Naive thymus-derived CD8-positive, alpha-beta T cell (primary cell): ENCODE measurements at places on chromosomes 12 and 14.

DNA sequence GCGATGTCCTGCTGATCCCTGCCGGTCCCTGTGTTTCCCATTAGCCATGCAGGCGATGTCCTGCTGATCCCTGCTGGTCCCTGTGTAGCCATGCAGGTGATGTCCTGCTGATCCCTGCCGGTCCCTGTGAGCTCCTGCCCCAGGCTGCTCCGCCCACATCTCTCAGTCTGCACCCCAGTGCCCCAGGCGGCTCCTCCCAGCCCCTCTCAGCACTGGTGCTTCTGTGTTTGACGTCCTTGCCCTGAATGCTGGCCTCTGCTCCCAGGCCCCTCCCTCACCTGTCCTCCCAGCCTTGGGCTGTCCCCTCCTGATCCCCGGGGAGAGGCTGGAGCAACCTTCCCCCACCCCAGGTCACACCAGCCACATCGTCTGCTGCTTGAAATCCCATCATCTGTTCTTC lies 41.4 kb upstream of the TEX22 start:
- no peak for DNase-seq

DNA sequence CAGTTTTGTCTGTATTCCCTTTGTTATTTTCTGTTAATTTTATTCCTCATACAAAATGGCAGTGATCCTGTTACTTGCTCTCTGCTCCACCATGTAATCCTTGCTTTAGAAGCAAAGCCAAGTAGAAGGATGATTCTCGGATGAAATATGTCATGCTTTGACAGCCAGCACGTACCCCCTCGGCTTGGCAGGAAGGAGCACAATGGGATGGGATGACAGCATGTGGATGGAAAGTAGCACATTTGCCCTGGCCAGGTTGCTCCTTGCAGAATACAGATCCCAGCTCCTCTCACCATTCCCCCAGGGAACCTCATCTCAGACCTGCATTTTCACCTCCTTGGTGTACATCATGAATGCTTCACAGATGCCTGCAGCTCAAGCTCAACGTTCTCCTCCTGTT lies 35.1 kb upstream of the ATF1 start:
- DNase-seq: no peak

DNA sequence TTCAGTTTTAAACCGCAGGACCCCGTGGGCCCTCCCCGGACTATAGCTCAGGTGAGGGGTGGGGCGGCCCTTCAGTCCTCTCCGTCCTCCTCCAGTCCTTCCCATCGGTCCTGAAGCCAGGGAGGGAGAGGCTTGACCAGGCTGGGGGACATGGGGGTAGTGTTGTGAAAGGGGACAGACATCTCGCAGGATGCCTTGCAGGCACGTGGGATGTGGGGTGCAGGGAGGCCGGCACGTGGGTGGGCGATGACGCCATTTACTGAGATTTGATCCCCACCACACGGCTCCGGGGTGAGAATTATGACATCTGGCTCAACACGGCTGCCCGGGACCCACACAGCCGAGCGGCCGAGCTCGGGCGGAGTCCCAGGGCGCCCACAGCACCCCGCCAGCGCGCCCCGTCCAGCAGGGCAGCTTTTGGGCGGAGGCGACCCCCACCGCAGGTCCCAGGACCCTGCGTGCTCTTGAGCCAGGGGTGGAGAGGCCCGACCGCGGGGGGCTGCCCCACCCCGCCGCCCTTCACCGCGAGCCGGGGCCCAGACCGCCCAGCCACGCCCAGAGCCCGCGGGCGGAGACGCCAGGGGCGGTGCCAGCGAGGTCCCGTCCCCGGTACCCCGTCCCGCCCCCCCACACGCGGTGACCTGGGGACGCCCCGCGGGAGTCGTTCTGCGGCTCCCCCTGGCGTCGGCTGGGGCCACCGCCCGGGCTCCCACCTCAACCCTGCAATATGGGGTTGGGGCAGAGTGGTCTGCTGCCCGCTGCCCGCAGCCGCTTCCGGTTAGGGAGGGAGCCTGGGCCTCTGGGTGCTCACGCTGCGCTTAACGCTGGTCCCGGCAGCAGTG lies 3.3 kb upstream of the EXOC3L4 start:
- DNase-seq: peak; percentile 73

- DNase-seq: no peak
Observed at GRCh38 chr12:22755629-22756028, 130.7 kb downstream of the ETNK1 start.

GRCh38 chr12:121138284-121138683 lies 5.6 kb downstream of the P2RX7 start:
- no peak for DNase-seq

DNA sequence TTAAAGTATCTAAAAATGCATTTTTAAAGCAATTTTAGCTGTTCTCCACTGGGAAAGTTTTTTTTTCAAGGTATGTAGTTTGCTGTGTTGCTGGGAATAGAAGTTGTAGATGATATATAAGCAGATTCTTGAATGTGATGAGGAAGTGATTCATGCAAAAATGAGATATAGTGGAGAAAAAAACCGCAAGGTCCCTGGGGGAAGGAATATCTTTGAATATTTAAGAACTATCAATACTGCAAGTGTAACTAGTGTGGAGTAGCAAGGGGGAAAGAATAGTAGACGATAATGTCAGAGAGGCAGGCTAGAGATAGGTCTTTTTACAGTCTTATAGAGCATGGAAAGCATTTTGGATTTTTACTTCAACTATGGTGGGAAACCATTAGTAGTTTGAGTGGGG lies 42.5 kb downstream of the PTCSC3 start:
- no peak for DNase-seq

DNA sequence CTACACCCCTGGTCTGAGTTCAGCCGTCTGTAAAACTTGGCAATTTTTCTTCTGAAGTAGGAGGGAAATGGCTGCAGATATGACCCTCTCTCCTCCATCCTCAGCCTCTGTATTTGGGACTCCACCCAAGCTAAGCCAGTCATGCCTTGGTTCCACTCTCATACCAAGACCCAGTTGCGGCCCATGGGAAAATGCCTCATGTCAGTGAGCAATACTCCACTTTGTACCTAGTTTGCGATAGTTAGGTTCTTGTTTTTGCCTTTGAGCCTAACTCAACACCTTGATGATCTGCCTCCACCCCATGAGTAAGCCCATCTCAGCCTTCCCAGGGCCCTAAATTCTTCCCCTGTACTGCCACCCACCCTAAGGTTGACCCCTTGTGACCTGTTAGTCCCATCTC lies 143.4 kb downstream of the HMGA2 start:
- DNase-seq: no peak

DNA sequence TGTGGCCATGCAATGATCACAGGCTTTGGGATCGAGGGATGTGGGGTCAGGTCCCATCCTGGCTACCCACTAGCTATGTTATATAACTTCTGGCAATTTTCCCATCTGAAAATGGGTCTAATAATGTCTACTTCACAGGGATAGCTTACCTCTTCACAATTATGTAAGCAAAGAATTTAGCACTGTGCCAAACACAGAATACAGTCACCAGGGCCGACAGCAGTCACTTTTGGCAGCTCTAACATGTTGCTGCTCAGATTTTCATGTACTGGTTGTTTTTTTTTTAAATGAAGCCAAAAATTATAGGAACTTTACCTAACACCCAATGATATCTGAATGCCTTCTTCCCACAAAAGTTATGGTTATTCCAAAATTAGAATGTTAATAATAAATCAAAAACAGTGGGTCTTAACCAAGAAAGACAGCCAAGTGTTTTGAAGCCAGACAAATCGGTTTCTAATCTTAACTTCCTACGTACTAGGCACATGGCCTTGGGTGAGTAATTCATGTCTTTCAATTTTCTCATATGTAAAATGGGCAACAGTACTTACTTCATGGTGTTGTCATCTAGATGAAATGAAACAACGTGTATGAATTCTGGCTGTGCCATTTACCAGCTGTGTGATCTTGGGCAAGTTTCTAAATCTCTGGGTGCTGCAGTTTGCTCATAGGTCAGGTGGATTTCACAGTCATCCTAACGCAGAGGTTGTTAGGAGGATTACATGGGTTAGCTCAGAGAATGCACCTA lies 13.0 kb upstream of the PCED1B start:
- DNase-seq: no peak

DNA sequence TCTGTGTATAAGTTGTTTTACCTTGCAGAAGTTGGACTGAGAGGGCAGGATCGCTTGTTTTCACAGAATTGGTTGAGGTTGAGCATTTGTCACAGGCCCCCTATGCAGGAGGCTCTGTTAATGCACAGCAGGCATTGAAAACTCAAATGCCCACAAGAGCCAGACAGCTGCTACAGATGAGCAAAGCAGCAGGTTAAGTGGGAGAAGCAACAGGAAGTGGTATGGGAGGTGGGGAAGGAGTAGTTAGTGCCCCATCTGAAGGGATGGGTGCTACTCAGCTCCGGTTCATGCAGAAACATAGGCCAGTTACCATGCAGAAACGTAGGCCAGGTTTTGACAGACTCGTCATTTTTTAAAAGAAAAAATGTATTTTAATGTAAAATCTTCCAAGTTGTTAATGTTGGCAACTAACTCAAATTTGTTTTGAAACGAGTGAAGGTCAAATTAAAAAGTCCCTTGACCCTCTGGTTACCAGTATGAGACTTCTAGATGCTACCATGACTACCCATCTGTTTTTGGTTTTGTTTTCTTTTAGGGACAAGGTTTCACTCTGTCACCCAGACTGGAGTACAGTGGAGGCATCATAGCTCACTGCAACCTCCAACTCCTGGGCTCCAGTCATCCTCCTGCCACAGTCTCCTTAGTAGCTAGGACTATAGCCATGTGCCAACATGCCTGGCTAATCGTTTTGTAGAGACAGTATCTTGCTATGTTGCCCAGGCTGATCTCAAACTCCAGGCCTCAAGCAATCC lies 84.7 kb upstream of the FRMD6 start:
- DNase-seq: no peak

GRCh38 chr12:45310627-45310968 lies 94.7 kb downstream of the ANO6 start:
- DNase-seq: no peak

- no peak for DNase-seq
Observed at GRCh38 chr14:21990116-21990515, 316.5 kb upstream of the OR4E1 start.

DNA sequence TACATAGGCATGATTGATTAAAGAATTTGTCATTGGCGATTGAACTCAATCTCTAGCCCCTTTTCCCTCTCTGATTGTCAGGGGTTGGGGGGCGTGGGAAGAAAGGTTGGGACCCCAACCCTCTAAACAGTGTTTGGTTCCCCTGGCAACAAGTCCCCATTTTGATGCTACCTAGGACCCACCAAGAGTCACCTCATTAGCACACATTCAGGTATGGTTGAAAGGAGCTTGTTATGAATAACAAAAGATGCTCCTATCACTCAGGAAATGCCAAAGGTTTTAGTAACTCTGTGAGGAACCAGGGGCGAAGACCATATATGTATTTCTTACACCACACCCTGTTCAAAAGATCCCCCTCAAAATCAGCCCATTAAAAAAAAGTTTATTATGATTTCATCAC lies 14.3 kb downstream of the RNF212B start:
- DNase-seq: no peak

DNA sequence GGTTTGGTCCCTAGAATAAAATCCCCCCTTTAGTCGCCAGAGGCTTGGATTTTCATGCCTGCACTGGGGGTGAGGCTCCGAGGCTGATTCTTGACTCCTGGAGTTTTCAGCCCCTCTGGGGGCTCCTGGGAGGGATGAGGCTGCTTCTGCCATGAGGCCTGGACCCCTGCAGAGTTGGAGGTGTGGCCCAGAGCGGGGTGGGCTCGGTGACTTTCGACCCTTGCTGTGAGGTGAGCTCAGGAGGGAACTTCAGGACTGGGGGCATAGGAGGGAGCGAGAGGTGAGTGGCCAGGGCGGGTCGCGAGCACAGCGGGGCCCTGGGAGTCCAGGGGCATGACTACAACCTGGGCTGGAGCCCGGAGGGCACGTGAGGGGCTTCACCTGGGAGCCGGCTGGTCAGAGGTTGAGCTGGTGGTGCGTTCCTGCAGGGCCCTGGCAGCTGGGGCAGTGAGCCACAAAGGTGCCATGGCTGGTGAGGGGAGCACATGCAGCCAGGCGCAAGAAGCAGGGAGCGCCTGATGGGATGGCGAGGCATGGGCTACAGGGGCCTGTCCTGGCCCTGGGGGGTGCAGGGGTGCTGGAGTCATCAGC lies 168.2 kb downstream of the KIF26A start:
- no peak for DNase-seq

DNA sequence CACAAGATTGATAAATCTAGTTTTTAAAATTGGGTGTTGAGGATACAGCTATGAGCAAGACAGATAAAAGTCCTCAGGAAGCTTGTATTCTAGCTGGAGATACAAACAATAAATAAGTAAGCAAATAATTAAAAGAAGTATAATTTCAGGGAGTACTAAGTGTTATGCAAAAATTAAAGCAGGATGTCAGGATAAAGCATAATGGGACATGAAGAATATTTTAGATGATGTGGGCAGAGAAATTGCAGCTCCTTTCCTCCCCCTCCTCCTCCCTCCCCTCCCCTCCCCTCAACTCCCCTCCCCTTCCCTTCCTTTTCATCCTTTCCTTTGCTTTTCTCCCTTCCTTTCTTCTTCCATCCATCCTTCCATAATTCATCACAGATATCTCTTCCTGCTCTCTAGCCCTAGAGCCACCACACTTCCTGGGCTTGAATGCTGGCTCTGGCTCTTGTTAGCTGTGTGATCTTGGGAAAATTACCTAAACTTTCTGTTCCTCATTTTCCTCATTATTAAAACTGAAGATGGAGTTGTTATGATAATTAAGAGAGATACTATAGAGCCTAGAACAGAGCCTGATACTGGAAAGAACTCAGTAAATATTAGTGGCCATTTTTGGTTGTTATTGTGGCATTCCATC lies 323.9 kb downstream of the AACS start:
- DNase-seq: no peak

DNA sequence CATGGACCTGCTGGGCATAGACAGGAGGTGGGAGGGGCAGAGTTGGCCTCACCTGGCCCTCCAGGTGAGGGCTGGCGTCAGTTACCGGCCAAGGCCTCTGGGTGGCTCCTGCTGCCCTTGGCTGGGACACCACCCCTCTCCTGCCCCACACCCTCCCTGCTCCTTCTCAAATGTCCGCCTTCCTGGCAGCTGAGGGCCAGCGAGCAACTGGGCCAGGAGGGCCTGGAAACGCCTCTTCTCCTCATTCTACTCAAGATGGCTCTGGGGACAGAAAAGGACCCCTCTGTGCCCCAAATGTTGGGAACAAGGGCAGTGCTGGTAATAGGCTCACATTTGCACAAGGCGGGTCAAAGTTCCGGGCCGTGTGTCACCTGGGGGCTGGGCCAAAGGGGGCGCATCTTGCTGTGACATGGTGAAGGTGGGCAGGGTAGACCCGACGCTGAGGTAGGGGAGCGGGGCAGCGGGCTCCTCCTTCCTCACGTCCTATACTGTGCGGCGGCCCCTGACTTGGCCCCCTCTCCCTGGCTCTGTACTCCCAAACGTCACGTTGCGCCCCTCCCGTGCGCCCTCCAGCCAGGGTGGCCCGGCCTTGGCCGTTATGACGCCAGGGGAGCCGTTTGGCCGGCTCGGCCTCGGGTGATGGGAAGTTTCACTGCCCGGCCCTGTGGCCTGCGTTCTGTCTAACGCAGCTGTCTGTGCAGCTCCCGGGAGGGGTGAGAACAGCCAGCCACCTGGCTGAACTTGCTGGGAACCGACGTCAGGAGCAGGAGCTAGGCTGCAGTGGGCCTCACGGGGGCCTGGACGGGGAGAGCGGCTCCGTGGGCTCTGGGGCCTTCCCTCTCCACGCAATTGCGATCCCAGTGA lies 18.0 kb upstream of the DLK1 start:
- no peak for DNase-seq
